ENCODE measurements at places on chromosomes 5 and 9.

GRCh38 chr9:16461851-16462250 is 408.6 kb downstream of the BNC2 start:
- DNase-seq: no peak

DNA sequence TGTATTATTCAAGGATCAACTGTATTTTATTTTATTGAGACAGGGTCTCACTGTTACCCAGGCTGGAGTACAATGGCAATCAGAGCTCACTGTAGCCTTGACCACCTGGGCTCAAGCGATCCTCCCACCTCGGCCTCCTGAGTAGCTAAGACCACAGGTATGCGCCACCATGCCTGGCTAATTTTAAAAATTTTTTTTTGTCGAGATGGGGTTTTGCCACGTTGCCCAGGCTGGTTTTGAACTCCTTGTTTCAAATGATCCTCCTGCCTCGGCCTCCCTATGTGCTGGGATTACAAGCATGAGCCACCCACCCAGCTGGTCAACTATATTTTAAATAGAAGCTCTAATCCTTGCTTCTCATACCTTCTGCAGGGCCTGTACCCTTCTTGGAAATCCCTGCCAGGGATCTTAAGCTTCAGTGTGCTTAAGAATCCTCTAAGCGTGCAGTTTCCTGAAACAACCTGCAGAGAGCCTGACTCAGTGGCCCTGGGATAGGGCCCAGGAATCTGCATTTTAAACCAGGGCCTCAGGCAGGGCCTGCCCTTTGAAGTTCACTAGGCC is 2.9 kb downstream of the AKNA start:
- no peak for DNase-seq

GRCh38 chr5:150113047-150113744 is 26.8 kb upstream of the CSF1R start:
- DNase-seq: no peak

DNA sequence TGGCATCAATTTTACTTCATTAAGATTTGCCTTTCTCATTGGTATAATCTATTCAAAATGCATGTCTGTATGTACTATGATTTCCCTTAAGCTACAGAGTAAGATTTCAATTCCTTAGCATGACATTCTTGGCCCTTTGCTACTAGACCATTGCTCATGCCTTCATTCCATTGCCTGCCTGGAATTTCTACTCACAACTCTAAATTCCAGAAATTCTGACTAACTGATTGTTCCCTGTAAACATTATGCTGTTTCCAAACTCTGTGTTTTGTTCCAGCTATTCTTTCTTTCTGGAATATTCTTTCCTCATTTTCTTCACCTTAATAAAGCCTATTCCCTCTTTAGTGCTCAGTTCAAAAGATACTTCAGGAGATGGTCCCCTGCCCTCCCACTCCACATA is 568.8 kb upstream of the SEMA6A start:
- DNase-seq: no peak

DNA sequence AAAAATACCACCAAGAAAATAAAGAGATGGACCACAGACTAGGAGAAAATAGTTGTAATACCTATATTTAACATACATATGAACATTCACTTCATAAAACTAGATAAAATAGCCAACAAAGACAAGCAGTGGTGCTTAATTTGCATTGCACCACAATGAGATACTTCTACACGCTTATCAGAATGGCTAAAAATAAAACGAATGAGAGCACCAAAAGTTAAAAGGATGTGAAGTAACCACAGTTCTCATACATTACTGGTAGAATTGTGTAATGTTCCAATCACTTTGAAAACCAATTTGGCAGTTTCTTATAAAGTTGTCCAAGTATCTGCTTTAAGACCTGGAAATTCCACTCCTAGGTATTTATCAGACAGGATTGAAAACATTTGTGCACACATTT is 198.9 kb upstream of the SGCD start:
- no peak for DNase-seq

DNA sequence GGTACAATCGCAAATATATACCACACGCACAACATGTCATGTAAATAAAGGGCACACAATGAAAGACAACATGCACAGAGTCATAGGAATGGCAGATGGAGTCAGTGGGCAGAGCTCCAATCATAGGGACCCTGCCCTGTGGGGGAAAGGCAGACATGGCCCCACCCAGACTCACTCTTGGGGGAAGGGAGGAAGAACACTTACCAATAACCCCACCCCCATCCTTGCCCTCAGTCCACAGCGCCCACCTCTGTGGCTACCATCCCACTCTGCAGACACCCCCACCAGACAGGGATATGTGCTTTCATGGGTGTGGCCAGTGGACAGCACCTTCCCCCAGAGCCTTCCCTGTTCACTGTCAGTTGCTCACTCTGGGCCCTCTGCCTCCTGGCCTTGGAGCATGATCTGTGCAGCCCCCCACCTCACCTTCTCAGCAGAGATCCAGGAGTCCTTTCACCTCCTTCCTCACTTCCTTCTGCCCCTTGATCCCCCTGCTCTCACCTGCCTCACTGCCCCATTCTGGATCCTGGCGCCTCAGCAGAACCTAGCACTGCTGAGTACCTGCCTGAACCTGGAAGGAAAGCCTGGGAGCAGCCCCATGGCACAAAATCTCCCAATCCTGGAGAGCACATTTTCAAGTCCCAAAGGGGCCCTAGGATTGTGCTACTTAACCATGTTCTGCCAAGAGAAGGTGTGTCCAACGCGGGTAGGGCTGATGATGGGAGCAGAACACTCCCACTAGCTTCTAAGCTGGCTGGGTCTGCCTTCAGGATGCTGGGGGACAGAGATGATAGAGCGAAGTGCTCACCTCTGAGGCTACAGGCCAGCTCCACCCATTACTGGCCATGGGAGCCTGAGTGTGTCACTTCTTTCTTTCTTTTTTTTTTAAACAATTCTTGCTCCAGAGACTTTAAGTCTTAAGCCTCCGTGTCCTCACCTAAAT is 1.5 kb upstream of the PHF19 start:
- no peak for DNase-seq

DNA sequence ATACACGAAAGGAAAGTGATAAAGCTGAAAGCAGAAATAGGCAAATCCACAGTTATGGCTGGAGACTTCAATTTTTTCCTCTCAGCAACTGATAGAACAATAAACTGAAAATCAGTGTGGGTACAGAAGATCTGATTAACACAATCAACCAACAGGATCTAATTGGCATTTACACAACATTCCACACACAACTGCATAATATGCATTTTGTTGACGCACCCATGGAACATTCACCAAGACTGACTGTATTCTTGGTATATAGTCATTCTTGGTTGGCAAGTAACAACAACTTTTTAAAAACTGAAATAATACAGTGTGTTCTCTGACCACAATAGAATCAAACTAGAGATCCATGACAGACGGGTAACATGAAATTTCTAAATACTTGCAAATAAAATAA is 218.7 kb upstream of the S1PR3 start:
- DNase-seq: no peak

- no peak for DNase-seq
Observed at GRCh38 chr5:82058710-82059109, 86.9 kb downstream of the ATG10 start.

DNA sequence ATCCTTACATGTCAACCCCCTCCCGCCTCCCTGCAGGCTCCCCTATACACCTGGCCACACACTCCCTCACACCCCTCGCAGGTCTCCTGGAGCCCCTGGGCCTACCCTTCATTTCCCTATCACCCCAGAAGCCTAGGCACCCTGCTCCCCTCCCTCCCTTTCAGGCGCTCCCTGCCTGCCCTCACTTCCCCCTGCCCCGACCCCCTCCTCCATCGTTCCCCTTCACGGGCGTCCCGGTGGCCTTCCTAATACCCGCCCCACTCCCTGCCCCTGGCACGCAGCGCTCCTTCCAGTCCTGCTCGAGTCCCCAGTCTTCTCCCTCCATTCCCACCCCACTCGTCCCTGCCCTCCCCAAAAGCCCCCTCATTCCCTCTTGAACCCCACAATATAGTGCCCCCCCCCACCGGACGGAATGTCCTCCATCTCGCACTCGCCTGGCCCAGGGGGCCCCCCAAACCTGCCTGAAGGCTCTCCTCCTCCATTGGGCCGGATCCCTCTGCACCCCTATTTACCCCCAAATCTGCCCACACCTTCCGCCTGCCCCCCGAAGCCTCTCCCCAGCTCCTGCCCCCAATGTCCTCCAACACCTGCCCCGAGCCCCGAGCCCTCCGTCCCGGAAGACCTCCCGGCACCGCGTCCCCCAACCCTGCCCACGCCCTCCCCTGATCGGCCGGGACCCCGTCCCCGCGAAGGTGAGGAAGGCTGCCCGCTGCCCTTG is 746 bp downstream of the STRBP start:
- no peak for DNase-seq

- no peak for DNase-seq
Observed at GRCh38 chr9:114061830-114062474, 16.1 kb downstream of the AMBP start.

DNA sequence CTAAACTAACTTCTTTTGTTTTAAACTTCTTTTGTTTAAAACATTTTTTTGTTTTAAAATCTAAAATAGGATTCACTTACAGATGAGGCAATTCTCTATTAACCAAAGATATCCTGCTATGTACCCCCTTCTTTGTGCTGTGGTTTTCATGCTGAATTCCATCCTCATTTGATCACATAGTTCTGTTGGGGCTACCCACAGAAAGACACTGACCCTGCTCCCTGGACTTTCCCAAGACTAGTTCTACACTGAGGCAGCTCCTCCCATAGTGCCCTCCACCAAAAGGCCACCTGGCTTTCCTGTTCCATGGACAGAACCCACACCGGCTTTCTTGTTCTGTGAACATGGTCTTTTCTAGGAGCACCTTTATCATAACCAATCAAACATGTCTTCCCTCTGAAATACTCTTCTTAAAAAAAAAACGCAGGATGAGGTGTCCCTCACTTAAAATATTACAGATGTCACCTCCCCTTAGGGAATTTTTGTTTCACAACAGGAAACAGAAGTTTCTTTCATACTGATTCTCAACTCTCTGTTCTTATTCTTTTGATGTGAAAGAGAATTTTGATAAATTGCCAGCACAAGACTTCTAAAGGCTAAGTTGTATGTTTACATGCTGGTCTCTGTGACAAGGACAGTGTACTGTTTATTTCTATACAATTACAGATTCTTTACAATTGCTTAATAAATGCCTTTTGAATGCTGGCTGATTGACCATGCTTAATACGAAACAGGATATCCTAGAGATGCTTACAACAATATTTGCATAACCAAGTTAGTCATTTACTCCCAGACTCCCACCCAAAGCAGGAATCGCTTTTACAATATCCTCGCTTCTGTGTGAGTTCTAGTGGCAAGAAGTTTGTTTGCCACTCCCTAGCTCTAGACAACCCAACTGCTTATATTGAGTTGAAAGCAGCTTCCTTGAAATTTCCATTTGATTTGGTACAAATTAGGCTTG is 300.4 kb downstream of the DTWD2 start:
- no peak for DNase-seq

- peak; percentile 58 for DNase-seq
Observed at GRCh38 chr5:77379558-77380061, 112.5 kb downstream of the WDR41 start.

DNA sequence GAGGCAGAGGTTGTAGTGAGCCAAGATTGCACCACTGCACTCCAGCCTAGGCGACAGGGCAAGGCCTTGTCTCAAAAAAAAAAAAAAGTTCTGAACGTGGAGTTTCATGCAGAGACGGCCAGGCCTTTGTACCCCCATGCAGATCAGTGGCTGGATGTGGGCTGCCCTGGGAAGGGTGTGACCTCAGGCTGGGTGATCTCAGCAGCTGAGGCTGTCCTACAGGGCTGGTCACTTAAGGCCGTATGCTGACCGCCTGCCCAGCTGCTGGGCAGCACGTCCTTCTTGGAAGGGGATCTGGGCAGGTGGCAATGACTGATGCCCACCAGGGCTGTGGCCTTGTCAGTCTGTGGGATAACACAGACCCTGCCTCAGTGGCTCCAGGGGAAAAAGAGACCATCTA is 37.2 kb upstream of the GRHPR start:
- no peak for DNase-seq

Data from stimulated activated CD4-positive, alpha-beta T cell treated with anti-CD3 and anti-CD28 coated beads, TNF-alpha, amount 100 ng/mL, for 48 hours (primary cell).